ENCODE measurements at places on chromosomes 6 and 20.
A peak's percentile ranks its signal among the peaks of the same experiment; 100 is the strongest.

DNA sequence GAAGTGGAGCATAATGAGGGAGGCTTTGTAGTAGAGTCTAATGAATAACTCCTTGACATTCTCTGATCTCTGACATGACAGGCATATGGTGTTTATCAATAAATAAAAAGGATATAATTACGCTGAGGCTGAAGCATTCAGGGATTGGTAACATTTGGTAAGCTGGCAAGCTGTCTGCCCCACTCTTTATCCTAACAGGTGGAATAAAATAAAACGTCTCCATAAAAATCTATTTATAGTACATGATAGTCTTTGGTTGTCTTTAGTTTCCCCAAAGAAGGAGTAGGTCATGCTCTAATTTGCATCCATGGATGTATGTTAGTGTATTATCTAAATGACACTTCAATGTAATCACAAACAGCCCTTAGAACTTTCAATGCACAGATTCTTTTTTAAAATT, 30.9 kb upstream of the RBM24 start:
- no peak for DNase-seq

DNA sequence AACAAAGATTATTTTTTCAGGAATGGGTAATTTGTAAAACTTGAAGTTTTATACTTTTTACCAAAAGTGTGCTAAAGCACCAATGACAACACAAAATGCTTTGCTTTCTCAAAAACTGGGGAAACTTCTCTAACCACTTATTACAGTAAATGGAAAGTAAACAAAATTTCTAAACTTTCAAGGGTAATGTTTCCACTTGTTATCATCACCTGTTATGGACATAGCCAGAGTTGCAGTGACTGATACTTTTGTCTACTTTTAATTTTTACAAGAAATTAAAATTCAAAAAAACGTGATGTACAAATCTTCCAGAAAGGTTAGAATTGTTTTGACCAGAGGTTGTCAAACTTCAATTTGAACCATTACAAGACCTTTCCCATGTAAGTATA, 99.9 kb downstream of the JAG1 start:
- DNase-seq, result no peak

DNA sequence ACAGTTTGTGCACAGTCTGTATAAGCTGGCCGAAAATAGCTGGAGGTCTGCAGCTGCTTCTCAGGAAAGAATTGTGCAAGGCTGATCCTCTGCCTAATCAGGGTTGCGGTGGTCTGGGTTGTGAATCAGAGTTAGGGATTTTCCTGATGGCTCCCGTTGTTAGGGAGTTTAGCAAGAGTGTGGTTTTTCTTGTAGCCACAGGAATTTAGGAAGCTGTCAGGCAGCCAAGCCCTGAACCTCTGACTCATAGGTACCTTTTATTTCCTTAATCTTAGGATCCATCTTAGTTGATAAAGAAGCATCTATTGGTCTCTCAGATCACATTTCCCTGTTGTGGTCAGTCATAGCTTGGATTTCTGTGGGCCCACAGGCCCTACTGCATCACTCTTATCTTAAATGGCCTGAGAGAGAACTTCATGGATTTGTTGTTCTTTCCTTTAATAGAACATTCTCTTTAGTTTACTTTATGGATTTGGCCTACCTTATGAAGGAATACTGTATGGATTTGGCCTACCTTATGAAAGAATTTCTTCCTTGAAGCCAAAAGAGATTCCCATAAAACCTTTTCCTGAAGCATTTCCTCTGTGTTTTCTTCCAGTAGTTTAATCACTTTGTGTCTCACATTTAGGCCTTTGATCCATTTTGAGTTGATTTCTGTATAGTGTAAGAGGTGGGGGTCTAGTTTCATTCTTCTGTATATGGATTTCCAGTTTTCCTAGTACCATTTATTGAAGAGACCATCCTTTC, 10.3 kb downstream of the KIF25 start:
- DNase-seq, result no peak

GRCh38 chr20:11522366-11522741, 395.3 kb upstream of the BTBD3 start:
- DNase-seq, result no peak

DNA sequence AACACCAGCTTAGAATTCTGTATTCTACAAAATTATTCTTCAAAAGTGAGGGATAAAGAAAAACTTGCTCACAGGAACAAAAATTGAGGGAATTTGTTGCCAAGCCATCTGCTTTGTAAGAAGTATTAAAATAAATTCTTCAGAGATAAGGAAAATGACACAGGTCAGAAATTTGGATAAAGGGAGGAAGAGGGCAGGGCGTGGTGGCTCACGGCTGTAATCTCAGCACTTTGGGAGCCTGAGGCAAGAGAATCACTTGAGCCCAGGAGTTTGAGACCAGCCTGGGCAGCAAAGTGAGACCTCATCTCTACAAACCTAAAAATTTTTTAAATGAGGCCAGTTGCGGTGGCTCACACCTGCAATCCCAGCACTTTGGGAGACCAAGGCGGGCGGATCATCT, 11.8 kb downstream of the SMIM28 start:
- no peak for DNase-seq

DNA sequence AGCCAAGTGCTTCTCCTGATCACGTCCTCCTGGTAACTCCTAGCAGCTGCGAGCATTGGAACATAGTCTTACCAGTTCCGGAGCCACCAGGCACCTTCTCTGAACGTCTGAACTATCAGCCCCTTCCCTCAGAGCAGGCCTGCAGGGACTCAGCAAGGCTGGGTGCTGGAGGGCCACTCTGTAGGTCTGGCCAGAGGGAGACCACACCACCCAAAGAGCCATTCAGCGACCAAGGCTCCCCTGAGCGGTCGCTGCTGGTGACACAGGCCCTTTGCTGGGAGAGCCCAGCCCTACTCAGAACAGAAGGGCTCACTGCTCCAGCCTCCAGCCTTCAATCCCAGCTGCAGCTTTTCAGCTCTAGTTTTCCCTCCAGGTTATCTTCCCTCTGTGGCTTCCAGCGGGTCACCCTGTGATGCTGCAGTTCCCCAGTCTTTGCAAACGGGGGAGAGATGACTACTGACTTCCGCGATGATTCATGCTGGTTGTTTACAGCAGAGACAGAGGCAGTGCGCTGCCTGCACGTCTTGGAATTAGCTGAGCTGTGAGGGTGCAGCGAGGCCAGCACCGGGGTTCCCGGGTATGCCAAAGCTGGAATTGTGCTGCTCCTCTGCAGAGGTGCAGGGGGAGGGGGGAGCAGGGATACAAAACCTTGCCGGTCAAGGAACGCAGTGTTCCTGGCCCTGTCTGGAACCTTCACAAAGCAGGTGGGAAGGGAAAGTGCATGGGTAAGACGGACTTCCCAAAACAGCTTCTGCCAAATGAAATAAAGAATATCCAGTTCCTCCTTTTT, 161.4 kb downstream of the LY86 start:
- peak; percentile 48 for DNase-seq

GRCh38 chr6:136923116-136923953, 1.2 kb downstream of the SLC35D3 start:
- DNase-seq, result no peak

- DNase-seq, result no peak
Observed at GRCh38 chr6:169048865-169049205, 204.8 kb downstream of the THBS2 start.

DNA sequence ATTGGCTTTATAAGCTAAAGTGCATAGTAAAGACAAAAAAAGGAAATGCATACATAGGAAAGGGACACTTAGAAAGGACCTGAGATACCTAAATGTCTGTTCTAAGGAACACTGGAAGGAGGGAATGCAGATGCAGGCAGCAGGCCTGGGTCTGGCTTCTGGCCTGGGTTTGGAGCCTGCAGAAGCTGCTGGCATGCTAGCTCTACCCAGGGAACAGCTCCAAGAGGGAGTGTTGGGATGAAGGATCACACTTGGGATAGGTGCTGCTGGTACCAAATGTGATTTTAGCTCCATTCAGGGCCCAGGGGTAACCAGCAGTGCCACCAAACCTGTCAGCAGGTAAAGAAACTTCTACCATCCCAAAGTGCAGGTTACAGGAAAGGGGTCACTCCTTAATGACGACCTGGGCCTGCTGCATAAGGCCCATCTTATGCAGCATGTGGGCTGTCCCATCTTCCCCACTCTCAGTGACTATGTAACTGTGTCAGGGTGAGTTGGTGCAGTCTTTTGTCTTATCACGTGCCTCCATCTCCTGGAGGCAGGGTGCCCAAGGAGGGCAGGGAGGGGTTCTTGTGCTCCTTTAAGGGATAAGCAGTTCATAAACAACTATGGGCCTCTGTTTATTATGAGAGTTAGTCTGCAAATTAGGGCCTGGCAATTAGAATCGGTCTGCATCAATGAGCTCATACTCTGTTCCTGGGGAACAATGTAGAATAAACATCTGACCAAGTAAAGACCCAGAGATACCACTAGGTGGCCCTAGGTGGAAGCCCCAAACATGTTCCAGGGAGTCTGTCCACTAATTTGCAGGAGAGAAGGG, 26.9 kb downstream of the DDX27 start:
- no peak for DNase-seq

DNA sequence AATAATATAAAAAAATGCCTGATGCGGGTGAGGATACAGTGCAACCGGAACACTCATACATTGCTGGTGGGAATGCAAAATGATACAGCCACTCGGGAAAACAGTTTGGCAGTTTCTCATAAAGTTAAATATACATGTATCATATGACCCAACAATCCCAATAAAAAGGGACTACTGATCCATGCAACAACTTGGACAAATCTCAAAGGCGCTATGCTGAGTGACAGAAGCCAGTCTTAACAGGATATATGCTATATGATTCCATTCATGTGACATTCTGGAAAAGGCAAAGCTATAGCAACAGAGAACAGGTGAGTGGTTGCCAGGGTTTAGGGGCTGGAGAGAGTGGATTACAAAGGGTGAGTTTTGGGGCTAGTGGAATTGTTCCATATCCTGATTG, 170.2 kb upstream of the MLN start:
- no peak for DNase-seq

DNA sequence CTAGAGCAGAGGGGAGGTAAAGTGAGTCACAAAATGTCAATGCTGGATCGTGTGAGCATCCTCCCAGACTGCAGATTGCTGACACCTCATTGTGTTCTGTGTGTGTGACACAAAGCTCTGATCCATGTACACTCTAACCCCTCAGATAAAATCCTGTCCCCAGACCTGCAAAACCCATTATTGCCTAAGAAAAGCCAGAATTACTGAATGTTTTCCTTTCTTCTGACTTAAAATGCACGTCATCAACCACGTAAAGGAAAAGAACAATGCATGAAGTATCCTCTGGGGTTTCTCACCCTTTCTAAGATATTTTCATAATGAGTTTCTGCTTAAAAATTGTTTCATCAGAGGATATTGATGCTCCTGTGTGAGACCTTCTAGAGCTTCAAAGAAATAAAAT, 218.0 kb upstream of the PREP start:
- no peak for DNase-seq

- peak; percentile 19 for DNase-seq
Observed at GRCh38 chr6:25017932-25018567, 82.3 kb upstream of the RIPOR2 start.
